ENCODE measurements at places on chromosomes 2 and 18.

DNA sequence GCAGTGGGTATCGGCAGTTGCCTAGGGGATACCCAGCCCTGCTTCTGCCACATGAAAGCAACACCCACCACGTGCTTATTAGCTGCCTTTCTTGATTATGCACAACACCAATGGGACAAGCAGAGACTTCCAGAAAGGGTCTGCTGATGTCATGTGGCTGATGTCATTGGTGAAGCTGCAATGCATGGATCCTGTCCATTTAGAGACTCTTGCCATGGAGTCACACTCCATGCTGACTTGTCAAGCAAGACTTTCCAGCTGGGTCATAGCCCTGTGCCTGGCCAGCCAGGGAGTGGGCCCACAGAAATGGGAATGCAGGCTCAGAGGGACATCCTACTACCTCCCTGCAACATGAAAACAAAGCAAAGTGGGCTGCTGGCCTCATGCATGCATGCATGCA is 81.8 kb downstream of the VAPA start:
- DNase-seq = no peak

DNA sequence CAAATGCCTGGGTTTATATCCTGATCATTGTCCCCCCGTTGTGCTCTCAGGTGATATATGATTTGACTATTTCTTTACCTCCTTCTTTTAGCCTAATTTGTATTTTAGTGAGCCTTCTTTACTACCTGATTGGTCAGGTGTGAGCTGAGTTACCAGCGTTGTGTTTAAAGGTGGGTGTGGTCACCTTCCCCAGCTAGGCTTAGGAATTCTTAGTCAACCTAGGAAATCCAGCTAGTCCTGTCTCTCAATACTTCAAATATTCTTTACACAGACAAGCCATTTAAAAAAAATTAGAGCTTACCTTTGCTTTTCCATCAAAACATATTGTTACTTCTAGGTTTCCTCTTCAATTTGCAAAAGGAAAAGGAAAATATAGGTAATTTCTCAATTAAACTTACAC is 30.2 kb downstream of the KYNU start:
- no peak for DNase-seq

GRCh38 chr2:7924023-7924762 is 757.7 kb upstream of the ID2 start:
- no peak for DNase-seq

GRCh38 chr2:31107591-31108300 is 30.5 kb downstream of the GALNT14 start:
- no peak for DNase-seq

GRCh38 chr2:143258126-143258892 is 129.1 kb downstream of the ARHGAP15 start:
- DNase-seq = no peak

DNA sequence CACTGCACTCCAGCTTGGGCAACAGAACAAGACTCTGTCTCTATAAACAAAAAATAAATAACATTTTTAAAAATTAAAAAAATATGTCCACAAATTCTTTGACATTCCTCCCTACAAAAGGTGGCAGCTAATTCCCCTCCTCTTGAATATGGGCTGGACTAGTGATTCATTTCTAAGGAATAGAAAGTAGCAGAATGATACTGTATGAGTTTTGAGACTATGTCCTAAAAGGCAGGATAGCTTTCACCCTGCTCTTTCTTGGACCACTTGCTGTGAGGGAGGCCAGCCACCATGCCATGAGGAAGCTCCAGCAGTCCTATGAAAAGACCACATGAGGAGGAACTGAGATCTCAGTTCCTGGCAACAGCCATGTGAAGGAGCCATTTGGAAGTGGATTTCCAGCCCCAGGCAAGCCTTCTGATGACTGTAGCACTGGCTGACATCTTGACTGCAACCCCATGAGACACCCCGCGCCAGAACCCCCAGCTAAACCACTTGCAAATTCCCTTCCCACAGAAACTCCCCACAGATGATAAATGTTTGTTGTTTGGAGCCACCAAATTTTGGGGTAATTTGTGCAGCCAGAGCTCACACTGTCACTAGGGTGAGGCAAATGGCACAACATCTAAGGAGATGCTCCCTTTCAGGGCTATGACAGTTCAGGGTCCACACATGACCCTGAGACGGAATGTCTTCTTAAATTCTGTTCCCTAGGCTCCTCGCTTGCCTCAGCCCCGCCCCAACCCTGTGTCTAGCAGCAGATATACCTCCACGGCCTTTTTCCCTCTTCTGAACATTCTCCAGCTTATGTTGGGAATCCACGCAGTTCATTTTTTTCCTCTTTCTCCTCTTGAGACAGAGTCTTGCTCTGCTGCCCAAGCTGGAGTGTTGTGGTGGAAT is 17.1 kb upstream of the ATOH8 start:
- DNase-seq = no peak

GRCh38 chr2:27214941-27215340 is 2.2 kb upstream of the CAD start:
- DNase-seq = no peak

GRCh38 chr2:189641590-189641989 is 19.7 kb upstream of the ASNSD1 start:
- no peak for DNase-seq

DNA sequence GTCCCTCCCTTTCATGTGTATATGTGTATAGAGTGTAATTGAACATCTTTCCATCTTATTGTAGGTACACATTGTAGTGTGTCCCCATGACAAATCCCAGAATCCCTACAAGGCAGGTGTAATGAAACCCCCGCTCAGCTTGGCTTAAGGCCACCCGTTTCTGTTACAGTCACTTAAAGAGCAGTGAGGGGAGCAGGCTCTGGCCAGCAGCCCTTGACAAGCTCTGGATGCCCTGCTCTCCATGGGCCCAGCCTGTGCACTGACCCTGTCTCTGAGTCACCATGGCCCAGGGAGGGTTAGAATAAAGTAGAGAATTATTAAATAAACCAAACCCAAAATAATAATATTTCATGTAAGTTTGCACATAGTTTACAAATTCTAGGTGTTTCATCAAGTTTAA is 17.2 kb upstream of the MAL start:
- no peak for DNase-seq

DNA sequence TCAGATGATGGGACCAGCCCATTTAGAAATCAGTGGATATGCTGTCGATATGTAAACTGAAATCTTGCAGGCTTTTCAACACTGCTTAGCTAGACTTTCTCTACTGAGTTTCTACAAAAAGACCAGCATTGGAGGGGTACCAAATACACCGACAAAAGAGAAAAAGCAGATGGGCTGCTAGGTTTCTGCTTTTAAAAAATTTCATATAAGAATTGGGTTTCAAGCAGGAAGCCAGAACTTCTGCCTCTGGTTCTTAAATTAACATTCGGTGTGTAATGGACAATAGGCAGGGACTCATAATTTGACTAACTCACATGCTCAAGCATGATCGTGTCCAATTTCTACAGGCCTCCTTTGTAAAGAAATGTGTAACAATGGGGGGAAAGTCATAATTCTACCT is 3.1 kb downstream of the ARL4C start:
- no peak for DNase-seq

- no peak for DNase-seq
Observed at GRCh38 chr2:233416706-233417105, 62.4 kb downstream of the DGKD start.

- no peak for DNase-seq
Observed at GRCh38 chr18:56289381-56289780, 349.0 kb downstream of the TXNL1 start.

DNA sequence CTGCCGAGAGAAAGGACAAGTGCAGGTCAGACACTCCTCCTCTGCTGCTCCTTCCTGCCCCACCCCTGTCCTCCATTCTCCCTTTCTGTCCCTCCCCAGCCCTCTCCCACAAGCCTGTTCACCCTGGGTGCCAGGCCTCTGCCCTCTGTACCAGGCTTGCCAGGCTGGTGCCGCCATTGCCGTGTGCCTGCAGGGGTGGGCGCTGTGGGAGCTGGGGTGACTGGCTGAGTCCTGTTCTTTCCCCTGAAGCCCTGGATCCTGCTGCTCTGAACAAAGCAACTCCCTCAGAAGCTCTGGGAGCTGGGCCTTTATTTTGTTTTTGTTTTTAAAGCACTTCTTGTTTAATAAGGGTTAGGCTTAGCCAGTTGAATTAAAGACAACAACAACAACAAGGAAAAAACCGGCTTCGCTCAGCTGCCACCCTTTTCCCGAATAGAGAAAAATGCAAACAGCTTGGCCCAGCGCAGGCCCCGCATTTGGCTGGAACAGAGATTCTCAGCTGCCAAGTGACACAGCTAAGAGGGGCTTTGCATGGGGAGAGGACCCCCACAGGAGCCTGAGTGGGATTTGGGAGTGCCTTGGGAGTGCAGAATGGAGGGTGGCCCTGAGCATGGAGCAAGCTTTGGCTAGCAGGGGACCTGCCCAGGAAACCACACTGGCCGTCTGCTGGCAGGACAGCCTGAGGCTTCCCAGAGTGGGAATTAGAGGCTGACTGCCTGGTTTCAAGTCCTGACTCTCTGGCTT is 9.1 kb downstream of the PCARE start:
- DNase-seq = no peak

DNA sequence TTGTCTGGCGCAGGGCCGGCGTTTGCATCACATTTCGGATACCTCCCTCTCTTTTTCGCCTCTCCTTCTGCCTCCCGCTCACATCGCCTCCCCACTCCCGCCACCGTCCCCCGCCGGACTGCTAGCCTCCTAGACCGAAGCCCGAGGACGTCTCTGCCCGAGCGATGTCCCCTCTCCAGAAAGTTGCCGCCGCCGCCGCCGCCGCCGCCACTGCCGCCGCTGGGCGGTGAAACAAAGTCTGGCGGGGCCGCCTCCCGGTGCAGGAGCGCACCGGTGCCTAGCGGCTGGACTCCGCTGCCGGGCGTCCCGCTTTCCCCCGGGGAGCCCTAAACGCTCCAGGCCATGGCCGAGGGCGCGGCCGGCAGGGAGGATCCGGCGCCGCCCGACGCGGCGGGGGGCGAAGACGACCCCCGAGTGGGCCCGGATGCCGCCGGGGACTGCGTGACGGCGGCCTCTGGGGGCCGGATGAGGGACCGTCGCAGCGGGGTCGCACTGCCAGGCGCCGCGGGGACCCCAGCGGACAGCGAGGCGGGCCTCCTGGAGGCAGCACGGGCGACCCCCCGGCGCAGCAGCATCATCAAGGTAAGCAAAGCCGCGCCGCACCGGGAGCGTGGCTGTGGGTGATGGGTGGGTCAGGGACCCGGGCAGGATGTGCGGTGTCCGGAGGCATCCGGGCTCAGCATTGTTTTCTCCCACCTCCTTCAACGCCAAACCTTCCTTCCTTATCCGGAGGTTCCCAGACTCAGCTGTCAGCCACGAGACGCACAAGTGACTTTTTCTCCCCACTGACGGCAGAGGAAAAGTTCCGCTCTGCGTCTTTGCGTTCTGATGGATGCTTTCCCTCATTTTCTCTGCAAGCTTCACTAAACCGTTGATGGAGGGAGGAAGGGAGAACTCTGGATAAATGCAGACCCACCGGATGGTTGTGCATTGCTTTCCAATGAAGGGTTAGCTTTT is 643 bp downstream of the PLCL1 start:
- no peak for DNase-seq

DNA sequence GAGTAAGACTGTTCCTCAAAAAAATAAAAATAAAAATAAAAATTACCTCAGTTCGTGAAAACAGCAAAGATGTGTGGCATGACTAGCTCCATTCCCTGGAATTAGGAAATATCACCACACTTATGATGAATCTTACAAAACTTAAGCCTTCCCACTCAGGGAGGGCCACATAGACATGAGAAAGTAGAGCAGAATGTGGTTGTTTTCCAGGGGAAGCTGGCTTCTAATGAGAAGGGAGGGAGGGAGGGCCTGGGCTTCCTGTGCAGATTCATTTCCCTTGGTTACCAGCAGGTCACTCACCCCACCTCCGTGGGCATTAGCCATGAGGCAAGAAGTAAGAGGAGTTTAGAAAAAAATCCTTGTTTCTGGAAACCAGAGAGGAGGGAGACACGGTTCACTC is 95.9 kb upstream of the RMDN2 start:
- DNase-seq = no peak

GRCh38 chr2:120485096-120485495 is 139.2 kb downstream of the INHBB start:
- DNase-seq = no peak

DNA sequence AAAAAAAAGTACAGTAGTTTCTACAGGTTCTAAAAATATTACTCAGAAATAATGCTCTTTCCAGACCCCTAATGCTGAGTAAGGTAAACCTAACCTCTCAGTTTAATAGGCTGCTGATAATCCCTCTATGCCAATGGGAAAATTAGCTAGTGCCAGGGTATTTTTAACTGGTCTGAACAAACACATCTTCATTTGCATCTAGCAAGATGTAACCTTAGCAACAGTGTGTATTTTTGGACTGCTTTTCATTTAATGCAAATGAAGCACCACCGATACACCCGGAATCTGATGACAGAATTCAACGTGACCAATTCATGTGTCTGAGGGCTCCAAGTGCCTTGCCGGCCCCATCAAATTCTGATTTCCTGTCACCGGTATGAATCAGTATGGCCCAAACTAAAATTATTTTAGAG is 47.4 kb upstream of the CYRIA start:
- no peak for DNase-seq

DNA sequence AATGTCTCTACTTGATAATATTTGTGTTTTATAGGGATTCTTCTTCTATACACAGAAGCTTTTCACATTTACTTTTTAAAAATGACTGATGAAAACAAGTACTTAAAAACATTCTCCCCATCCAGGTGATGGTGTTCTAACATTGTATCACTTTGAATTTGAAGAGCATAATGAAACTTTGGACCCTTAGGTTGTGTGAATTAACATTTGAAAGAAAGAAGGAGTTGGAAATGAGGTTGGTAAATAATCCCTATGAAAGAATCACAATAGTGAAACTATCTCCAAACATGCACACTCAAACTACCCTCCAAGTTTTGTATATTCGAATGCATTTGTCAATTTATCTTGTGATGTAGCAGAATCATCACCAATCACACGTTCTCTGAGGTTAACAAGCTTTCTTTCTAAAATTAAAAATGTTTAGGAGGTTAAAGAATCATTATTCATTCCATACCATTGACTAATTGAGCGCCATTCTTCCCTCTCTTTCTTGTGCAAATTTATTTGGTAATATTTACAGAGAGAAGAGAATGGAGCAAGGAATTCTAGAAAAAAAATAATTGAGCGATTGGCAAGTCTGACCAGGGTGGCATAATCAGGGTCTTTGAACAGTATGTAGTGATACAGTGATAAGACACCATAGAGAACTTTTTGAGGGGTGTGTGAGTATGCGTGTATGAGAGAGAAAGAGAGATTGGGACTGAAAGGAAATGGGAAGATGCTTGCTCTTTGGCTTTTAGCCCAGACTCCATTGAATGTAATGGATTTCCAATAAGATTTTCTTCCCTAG is 260.0 kb upstream of the NRXN1 start:
- no peak for DNase-seq

Data from activated CD4-positive, CD25-positive, alpha-beta regulatory T cell treated with anti-CD3 and anti-CD28 coated beads, Interleukin-2, amount 50 U/mL, for 16 hours (primary cell).